ENCODE measurements at places on chromosomes 7 and 10.

GRCh38 chr10:73414230-73414945, 530 bp upstream of the ANXA7 start:
- no peak for DNase-seq

DNA sequence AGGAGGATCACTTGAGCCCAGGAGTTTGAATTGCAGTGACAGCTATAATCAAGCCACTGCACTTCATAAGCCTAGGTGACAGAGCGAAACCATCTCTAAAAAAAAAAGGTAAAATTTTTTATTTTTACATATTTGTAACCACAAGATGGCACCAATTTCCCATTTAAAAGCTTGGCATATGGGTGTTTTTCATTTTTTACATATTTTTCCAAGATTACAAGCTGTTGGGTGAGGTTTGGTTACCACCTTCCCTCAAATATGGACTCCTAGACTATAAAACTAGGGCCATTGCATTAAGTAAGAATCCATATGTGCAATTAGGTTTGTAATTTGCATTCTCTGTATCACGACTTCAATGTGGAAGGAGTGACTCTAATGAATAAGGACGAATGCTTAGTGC, 129.3 kb upstream of the ACBD5 start:
- no peak for DNase-seq

DNA sequence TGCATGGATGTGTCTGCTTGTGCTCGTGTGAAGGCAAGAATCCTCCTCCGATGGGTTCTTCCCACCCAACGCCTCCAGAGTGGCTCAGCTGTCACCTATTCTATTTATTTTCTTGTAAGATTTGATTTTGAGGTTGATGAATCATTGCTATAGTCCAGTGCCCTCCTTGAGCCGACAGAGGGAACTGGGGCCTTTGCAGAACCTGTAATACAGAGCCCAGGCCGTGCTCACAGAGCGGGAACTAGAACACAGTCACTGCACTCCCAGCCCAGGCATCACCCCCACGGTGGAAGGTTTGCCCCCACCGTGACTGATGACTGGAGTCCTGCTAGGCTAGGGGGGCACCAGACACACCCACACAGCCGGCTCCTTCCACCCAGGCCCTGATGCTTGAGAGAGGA, 2.0 kb downstream of the RARRES2 start:
- DNase-seq: no peak

DNA sequence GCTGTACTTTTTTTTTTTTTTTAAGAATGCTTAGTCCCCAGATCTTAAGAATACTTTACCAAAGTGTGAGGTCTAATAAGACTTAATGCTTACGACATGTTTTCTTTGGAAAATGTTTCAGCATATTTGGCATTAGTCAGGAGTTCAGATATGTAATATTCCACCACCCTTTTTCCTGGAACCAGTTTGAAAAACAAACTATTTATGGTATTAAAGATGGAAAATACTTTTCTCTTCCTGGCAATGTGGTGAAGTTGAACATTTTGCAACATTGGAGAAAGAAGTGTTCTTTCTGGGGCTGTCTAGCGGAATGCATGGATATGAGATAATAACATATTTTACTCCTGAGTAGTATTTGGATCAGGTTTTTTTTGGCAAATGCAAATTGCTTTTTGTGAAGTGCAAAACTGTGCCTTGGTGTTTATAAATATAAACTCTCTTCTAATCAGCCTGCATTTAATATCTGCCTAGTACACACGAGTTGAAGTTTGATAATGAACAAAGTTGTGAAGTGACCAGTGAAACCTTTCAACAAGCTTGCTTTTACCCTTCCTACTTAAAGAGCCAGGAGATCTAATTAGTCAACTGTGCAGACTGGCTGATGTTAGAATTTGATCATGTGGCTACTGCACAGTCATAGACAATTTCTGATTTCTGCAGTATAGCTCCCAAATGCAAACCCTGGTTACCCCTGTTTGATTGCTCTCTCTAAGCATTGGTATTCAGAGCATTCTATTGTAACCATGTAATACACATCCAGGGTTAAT, 20.9 kb downstream of the MAP3K8 start:
- no peak for DNase-seq

GRCh38 chr10:48556713-48557112, 48.2 kb downstream of the ARHGAP22 start:
- no peak for DNase-seq

- no peak for DNase-seq
Observed at GRCh38 chr10:11798845-11799735, 24.1 kb upstream of the PROSER2 start.

DNA sequence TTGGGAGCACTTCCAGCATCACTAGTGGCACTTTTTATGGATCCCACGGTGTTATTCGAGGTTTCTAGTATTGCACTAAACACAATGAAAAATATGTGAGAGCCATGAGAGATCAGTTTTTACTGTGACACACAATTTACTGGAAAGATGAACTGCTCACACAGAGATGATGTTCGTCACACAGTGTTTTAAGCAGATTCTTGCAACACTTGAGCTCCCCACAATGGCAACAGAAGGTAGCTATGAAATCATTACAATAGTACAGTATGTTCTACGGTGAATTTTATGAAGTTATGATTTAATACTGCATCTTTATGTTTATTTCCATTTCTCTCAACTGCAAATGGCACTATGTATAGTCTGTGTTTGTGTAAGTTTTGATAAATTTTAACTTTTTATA, 27.4 kb upstream of the ENTPD1 start:
- no peak for DNase-seq

- DNase-seq: no peak
Observed at GRCh38 chr7:26101361-26102151, 50.4 kb upstream of the NFE2L3 start.

DNA sequence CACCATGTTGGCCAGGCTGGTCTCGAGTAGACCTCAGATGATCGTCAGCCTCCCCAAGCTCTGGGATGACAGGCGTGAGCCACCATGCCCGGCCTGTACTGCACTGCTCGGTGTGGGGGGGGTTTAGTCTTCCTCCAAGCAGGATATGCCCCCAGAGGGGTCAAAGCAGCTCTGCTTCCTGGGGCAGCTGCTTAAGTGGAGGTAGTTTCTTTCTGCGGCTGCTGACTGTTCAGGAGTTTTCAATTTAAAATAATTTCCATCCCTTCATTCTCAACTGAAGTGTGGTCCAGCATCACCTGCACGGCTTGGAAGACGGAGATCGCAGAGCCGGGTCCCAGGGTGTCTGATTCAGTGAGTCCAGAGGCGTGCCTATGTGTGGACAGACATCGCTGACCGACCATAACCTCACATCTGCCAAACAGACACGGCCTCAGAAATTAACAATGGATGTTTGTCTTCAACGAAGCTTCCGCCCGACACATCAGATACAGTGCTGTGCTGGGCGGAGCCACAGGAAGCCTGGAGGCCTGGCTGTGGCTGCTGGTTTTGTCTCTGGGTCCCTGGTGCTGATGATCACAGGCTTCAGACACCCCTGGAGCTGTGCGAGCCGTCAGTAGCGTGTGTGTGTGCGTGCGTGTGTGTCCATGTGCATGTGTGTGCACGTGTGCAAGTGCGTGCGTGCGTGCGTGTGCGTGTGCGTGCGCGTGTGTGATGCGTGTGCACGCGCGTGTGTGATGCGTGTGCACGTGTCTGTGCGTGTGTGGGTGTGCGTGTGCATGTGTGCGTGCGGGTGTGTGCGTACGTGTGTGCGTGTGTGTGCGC, 226.5 kb upstream of the PITRM1 start:
- DNase-seq: no peak

DNA sequence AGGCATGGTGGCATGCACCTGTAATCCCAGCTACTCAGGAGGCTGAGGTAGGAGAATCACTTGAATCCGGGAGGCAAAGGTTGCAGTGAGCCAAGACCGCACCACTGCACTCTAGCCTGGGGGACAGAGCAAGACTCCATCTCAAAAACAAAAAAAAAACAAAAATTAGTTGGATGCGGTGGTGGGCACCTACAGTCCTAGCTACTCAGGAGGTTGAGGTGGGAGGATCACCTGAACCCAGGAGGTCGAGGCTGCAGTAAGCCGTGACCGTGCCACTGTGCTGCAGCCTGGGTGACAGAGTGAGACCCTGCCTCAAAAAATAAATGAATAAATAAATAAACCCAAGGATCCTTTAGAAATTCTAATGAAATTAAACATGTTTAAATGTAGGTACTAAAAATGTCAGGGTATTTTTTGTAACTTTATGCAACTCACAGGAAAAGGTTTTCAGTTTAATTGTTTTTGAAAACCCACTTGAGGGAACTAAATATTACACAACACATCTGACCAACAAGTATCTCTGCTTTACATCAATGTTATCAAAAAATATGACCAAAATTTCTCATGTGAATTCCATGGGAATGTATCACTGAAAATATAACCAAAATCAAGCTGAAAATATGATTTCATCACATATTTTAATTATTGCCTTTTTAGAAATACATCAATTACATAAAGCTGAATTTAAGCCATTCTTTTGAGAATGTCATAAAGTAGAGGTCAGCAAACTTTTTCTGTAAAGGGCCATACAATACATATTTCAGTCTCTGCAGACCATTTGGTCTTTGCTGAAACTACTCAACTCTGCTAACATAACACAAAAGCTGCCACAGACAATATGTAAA, 23.9 kb downstream of the UPF2 start:
- DNase-seq: no peak

DNA sequence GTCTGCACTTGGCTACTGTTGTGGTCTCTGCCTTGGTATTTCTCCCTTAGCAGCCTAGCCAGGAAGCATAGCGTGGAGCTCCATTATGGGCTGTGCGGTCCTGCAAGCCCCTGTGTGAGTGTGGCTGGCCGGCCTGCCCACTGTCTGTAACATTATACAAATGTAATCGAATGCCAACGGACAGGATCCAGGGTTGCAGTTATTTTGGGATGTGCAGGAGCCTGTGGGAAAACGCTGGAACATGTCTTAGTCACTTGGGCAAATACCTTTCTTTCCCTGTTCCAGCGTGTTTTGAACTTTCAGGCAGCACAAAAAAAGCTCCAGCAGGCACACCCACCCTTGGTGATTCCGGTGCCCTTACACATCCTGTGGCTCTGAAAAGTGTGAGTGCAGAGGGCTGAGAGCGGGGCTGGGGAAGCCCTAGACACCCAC, 29.5 kb downstream of the BAG3 start:
- DNase-seq: no peak

- DNase-seq: no peak
Observed at GRCh38 chr7:25574828-25575227, 346.5 kb upstream of the NPVF start.

- DNase-seq: no peak
Observed at GRCh38 chr10:12777840-12778585, 223.5 kb downstream of the CCDC3 start.

GRCh38 chr7:31192986-31193385, 140.9 kb downstream of the ADCYAP1R1 start:
- DNase-seq: no peak

DNA sequence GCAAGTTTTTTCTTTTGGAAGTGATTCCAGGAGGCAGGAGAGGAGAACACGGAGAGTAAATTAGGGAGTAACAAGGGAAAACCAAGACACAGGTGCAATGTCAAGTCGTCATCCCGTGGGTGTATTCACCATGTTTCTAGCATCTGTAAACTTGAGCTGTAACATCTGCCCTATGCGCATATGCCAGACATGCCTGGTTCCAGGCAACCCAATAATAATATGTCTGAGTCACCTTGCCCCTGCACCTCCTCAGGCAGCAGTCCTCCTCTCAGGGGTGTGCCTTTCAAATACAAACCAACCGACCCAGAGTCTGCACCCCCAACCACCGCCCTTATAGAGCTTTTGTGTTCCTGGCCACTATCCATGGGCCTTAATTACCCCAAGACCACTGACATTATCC, 107.0 kb upstream of the PDE1C start:
- no peak for DNase-seq
